ENCODE measurements at places on chromosomes 13 and 19.

DNA sequence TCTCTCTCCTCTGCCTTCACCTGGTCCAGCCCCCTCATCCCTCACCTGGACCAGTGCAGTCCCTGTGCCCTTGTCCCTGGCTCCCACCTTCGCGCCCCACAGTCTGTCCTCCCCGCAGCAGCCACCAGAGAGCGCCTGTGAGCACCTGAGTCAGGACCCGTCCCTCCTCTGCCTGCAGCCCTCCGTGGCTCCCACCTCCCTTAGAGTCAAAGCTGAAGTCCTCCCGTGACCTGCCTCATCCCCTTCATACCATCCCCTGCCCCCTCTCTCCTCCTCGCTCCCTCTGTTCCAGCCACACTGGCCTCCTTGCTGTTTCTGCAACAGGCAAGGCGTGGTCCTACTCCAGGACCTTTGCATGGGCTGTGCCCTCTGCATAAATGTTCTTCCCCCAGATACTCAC, 10.3 kb downstream of the CELF5 start:
- no peak for DNase-seq

GRCh38 chr19:8498295-8498694, 4.1 kb downstream of the PRAM1 start:
- DNase-seq: no peak

GRCh38 chr13:73948848-73949529, 185.2 kb downstream of the KLF12 start:
- no peak for DNase-seq

- peak; percentile 100 for DNase-seq
Observed at GRCh38 chr13:110869805-110870706, 44.8 kb downstream of the ANKRD10 start.

- DNase-seq: no peak
Observed at GRCh38 chr13:21427741-21428140, 31.4 kb downstream of the ZDHHC20 start.

- no peak for DNase-seq
Observed at GRCh38 chr19:45408121-45408520, 1.7 kb downstream of the POLR1G start.

- no peak for DNase-seq
Observed at GRCh38 chr19:6528544-6529121, 2.2 kb upstream of the TNFSF9 start.

DNA sequence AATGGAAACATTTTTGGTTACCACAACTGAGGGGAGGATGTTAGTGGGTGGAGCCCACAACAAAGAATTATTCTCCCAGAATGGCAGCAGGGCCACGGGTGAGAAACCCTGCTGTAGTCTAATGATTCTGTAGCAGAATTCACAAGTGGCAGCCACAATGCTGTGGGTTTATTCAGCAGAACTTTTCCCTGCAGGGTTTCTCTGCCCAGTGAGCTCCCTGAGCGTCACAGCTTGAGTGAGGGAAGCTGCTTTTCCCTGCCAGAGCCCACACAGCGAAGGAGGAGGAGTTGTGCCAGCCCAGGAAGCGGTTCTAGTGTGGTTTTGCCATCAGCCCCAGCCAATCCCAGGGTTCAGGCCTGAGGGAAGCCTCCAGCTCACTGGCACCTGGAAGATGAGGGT, 4.4 kb downstream of the ATP12A start:
- DNase-seq: peak; percentile 62

GRCh38 chr13:22198001-22198400, 527.1 kb downstream of the FGF9 start:
- no peak for DNase-seq

- DNase-seq: no peak
Observed at GRCh38 chr19:35291259-35291658, 702 bp upstream of the MAG start.
